DMS79 treated with DMSO at 0.1 percent for 48 hours (cell line): ENCODE measurements at places on chromosomes 4 and X.

GRCh38 chrX:63514569-63515080 is 163.5 kb upstream of the SPIN4 start:
- no peak for DNase-seq

GRCh38 chrX:36577006-36577405 is 431.2 kb upstream of the FAM47C start:
- DNase-seq = no peak

DNA sequence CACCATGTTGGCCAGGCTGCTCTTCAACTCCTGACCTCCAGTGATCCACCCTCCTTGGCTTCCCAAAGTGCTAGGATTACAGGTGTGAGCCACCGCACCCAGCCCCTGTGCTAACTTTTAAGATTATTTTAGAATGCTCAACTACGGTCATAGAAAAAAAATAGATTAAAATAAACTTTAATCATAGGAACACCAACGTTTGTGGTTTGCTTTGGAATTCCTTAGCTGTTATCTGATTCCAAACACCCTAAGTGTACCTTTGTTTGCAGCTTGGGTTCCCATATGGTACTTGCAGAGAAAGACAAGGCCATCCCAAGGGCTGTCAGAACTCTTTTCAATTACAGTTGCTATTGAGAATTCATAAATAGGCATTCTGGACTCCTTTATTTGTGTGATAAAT is 90.1 kb upstream of the EFHC2 start:
- DNase-seq = no peak

GRCh38 chr4:144450526-144450925 is 195.4 kb upstream of the HHIP start:
- DNase-seq = no peak

GRCh38 chr4:36574816-36575215 is 293.4 kb downstream of the DTHD1 start:
- no peak for DNase-seq

GRCh38 chr4:146478009-146478408 is 43.7 kb downstream of the SLC10A7 start:
- DNase-seq = no peak

DNA sequence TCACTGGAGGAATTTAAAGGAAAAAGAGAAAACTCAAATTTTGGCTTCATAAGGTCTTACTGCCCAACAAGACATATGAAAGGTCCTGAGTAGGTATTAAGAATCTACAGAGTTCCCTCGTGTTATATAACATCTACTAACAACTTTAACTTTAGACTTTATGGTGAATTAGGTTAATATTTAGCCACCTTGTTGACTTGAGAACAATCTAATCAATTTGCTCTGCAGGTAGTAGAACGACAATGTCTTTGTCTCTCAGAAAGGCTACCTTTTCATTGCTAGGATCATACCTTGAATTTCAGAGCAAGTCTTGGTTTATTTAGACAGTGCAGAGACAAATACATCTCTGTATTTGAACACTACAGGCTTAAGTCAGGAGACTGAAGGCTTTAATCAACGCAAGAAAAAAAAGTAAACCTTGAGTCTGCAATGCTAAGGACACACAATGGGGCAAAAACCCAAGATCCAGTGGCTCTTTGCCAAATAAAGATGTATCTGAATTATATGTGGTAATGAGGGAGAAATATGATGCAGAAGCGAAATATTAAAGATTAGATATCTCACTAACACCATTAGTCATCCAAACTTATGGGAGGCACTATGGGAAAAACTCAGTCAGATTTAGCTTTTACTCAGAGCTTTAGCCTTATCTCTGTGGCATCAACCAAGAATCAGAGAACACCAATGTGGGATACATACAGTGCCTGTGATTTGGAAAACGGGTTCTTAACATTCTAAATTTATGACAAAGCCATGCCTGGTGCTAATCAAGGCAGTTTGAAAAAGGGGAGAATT is 93.6 kb upstream of the FTHL17 start:
- no peak for DNase-seq

GRCh38 chrX:109774136-109774535 is 41.1 kb upstream of the ACSL4 start:
- no peak for DNase-seq

GRCh38 chr4:125492957-125493356 is 178.2 kb downstream of the FAT4 start:
- no peak for DNase-seq

- no peak for DNase-seq
Measured at GRCh38 chrX:12975670-12975965, 708 bp downstream of the TMSB4X start.

DNA sequence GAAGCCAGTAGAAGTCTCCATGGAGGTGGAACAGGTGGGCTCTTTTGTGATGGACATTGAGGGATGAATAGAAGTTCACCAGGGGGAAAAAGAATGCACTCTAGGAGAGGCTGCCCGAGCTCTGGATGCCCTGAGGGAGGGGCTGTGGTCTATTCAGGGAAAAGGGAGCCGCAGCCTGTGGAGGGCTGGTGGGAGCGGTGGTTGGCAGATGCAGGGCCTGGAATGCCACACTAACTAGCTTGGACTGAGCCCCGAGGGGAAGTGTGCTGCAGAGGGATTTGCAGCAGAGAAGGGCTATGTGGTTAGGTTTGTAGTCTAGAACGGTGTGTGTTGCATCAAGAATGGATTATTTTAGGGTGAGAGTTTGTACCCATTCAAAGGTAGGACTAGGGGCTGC is 29.5 kb upstream of the PSAPL1 start:
- DNase-seq = no peak

DNA sequence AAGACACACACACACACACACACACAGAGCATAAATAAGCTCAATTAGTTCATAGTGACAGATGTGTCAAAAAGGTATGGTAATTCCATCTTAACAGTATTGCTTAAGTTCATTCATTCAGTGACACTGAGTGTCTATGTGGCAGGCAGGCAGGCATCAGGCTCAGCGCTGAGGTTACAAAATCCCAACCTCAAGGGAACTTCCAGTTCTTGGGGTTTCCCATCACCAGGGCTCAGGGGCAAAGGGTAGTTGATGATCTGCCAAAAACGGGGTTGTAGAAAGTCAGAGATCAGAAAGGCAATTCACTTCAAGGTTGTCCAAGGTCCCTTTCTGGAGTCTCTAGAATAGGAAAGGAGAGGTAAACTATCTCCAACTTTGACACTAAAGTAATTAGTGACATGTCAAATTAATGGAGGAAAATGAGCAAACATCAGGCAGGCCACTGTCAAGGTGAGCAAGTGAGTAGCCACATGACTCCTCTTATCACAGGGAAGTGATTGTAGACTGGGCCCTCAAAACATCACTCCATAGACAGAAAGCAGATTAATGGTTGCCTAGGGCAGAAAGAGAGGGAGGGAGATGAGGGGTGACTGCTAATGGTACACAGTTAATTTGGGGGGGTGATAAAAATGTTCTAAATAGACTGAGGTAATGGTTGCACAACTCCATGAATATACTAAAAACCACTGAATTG is 41.8 kb downstream of the GPC4 start:
- DNase-seq = no peak

- no peak for DNase-seq
Measured at GRCh38 chr4:517806-518070, 18.7 kb downstream of the PIGG start.

- no peak for DNase-seq
Measured at GRCh38 chr4:149306537-149306936, 509.1 kb downstream of the IQCM start.

GRCh38 chrX:17409566-17410290 is 34.7 kb downstream of the NHS start:
- no peak for DNase-seq

DNA sequence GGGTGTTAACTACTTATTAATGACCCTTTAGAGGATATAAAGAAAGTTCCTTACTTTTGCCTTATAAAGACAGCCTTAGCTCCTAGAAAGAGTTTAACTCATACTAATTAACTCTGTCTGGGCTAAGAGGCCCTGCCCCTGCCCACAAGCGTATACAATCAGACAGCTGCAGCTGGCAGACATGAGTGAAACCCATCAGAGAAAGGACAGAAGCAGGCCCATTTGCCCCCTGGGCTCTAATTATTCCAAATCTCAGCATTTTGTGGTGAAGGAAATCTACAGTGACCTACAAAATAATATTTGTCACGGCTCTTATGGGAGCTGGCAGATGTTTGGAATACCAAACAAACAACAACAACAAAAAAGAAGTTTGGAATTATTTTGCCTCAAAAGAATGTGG is 71.8 kb downstream of the CHRDL1 start:
- no peak for DNase-seq

DNA sequence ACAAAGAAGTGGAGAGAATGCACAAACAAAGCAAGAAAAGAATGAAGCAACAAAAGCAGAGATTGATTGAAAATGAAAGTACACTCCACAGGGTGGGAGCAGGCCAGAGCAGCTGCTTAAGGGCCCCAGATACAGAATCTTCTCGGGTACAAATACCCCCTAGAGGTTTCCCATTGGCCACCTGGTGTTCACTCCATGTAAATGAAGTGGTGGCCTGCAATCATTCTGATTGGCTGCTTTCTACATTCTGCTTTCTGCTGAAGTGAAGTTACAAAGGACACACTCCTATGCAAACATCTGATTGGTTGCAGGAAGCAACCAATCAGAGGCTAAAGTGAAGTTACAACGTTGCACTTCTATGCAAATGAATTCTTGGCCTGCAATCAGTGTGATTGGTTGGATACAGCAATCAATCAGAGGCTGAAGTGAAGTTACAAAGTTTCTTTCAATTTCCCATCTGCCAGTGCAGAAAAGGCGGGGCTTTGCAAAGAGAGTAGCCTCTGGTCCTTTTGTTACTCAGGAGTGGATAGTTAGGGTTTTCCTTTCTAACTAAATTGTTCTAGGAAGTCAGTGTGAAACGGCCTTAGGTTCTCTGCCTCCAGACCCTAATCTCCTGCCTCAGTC is 19.0 kb upstream of the GPC4 start:
- DNase-seq = no peak

- no peak for DNase-seq
Measured at GRCh38 chr4:33316578-33316977, 2596.4 kb downstream of the PCDH7 start.

DNA sequence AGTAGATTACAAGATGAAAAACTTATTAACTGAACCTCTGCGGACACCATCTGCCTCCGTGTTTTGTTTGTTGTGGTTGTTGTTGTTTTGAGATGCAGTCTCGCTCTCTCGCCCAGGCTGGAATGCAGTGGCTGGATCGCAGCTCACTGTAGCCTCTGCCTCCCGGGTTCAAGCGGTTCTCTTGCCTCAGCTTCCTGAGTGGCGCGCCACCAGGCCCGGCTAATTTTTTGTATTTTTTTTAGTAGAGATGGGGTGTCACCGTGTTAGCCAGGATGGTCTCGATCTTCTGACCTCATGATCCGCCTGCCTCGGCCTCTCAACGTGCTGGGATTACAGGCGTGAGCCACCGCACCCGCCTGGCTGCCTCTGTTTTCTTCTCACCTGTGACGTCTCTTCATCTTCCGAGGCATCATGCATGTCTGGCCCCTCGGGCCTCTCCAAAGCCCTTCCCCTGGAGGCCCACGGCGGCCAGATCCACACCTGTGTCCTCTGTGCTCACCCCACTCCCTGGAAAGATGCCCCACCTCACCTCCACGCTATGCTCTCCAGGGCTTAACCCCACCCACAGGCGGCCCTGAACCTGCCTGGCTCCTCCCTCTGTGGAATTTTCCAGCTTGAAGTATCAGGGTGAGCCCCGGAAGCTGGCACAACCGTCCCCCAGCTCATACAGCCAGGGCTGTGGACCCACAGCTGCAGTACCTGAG is 77.0 kb upstream of the MXD4 start:
- no peak for DNase-seq

DNA sequence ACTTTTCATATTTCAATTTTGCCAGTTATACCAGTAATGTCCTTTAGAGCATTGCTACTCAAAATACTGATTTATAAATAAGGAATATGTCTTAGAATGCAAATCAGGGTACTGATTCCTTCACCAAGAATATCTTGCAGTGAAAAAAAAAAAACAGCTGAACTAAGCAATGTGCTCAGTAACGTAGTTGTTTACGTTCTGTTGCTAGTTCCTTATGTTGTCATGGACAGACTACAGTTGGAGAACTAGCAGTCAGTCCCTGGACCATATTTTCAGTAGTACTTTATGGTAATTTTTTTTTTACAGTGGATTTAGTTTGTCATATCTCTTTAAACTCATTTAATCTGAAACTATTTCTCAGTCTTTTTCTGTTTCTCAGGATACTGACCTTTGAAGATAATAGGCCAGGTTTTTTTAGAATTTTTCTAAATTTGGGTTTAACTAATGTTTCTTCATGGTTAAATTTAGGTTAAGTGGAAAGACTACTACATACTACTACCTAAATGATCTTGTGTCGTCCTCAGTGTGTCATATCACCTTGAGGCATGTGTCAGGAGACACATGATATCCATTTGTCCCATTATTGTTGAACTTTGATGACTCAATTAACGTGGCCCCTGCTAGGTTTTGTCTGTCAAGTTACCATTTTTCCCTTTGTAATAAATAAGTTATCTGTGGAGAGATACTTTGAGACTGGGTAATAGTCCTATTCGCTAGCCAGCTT is 21.0 kb downstream of the SMARCAD1 start:
- DNase-seq = no peak

- no peak for DNase-seq
Measured at GRCh38 chr4:67873116-67873515, 10.7 kb downstream of the TMPRSS11D start.

DNA sequence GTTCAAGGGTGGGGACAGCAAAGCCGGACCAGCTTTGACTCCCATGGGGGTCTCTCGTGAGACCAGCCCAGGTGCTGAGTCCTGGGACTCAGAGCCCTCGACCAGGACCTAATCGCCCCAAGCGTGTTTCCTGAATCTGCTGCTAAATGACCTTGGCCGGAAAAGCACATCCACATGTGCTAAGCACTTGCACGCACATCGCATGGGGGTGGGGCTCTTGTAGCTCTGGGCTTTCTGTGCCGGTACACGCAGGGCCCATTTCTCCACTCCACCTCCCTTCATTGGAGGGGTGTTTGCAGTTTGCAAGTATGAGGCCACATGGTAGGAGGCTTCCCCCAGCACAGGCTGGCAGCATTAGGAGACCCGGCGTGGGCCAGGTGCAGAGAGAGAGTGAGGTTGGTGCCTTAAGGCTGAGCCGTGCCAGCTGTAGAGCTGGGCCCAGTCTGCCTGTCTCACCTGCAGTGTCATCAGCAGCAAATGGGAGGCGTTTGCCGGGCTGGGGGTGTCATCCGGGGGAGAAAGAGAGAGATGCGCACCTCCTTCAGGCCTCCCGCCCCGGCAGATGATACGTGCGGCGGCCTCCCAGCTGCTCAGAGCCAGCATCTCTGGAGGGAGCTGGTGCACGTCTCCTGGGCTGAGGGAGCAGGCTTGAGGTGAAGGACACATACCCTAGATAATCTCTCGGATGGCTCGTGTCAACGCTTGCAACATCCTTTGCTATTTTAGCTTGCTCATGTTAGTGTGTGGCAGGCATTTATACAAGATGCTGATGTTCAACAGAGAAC is 45.2 kb upstream of the CLCN4 start:
- no peak for DNase-seq

DNA sequence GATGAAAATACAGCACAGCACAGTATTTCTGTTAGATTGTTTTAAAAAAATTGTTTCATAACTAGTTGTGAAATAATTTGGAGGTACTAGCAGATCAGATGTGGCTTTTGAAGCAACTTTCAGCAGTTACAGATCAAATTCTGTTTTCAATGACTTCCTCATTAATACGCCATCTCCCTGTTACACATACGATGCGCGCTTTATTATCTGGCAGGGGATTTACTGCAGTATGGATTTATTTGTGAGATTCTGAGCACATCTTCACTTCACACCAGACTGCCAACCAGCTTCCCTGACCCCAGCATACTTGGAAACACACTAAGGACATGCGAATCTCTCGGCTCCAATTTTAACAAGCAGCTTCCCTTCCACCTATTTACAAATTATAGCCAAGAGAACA is 235.5 kb upstream of the DIAPH2 start:
- no peak for DNase-seq

- no peak for DNase-seq
Measured at GRCh38 chrX:47564438-47565085, 3.6 kb downstream of the ARAF start.
